ENCODE measurements at places on chromosomes 6 and 20.

DNA sequence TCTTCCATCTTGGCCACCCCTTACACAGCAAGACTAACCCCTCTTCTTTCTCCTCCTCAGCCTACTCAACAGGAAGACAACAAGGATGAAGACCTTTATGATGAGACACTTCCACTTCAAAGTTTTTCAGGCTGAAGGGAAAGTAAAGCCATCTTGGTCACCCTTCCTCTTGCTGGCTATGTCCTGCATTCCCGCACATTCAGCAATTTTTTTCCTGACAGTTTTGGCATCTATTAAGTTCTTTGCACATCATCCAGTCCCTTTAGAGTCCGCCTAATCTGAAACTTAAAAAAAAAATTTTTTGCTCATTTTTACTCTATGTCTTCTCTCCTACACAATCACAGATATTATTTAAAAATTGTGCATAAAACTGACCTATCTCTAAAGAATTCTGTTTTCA is 493.4 kb downstream of the LMBRD1 start:
- DNase-seq, result no peak

GRCh38 chr6:89840538-89840937 is 10.9 kb downstream of the CASP8AP2 start:
- DNase-seq, result no peak

DNA sequence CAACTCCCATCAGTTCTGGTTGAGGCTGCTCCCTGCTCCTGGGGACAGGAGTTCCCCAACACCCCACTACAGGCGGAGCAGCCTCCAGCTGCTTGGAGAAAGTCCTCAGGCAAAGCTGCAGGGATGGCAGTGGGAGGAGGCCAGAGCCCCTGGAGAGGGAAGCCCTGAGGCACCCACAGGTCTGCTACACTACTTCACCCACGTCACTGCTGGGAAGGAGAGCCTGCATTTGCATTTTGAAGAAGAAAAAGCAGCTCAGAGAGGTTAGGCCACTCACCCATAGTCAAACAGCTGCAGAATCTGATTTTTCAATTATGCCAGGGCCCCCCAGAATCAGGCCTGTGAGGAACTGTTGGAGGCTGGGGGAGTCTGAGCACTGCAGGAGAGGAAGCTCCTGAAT is 17.2 kb downstream of the BFSP1 start:
- no peak for DNase-seq

- no peak for DNase-seq
Observed at GRCh38 chr6:80566361-80566760, 459.9 kb downstream of the BCKDHB start.

- no peak for DNase-seq
Observed at GRCh38 chr20:1062334-1063010, 55.9 kb upstream of the PSMF1 start.

DNA sequence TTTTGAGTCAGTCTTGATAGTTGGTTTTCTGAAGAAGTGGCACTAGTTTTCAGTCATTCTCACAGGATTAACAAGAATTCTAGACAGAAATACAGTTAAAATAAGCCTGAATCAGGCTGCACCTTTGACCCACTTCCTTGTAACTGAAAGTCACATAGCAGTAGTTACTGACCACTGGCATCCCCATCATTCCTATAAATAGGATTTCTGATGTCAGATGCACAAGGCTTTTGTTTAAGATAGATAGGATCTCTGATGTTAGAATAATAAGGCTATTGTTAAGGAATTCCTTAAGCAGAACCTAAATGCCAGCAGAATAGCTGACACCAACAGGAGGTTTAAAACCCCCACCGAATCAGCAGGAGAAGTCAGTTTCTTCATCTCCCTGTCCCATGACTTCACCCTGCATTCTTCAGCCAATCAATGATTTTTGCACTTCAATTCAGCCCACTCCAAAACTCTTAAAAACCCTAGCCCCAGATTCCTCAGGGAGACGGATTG is 30.6 kb upstream of the ZBTB24 start:
- no peak for DNase-seq

- no peak for DNase-seq
Observed at GRCh38 chr6:37965964-37966676, 146.6 kb downstream of the ZFAND3 start.

- DNase-seq, result no peak
Observed at GRCh38 chr20:15843777-15844176, 729.5 kb downstream of the KIF16B start.

DNA sequence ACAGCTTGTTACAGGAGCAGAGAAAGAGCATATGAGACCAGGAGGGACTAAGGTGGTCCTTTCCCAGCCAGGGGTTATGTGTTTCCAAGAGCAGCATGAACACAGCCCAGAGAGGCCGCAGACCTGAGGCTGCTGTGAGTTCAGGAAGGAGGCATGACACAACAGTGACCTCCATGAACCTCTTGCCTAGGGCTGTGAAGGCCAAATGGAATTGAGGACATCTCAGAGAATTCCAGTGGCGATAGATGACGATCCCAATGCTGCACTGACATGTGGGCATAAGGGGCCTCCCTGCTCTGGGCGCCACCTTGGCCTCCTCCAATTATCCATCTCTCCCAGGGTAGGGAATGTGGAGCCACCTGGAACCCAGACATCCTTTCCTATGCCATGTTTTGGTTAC is 79.9 kb upstream of the FUCA2 start:
- no peak for DNase-seq

- DNase-seq, result no peak
Observed at GRCh38 chr20:14691994-14692393, 354.6 kb upstream of the FLRT3 start.

DNA sequence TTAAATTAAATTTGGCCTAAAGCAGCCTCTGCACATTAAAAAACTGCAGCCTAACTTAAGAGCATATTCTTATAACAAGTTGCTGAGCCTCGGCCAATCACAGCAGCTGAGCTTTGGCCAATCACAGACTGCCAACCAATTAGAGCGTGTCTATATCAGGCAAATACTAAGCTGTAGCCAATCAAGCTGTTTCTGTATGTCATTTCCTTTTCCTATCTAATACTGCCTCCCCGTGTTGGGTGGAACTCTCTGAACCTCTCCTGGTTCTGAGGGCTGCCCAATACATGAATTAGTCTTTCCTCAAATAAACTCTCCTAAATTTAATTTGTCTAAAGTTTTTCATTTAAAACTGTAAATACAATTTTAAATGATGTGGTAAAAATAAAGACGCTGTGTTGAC is 3.9 kb upstream of the TMEM244 start:
- no peak for DNase-seq

GRCh38 chr6:5111626-5112025 is 26.5 kb downstream of the PPP1R3G start:
- DNase-seq, result no peak

- peak; percentile 53 for DNase-seq
Observed at GRCh38 chr6:149482545-149483333, 2.1 kb downstream of the ZC3H12D start.

DNA sequence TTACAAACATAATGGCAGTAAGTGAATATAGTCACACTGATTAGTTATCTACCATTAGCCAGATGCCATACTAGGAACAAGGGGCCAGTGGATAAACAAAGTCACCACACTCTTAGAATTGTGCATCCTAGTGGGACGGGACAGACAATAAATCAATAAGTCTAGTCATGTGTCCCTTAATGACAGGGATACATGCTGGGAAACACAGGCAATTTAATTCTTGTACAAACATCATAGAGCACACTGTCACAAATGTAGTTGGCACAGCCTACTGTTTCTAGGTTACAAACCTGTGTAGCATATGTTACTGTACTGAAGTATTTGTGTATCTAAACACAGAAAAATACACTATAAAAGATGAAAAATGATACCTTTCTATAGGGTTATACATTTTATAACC is 123.0 kb upstream of the FAM184A start:
- no peak for DNase-seq

GRCh38 chr6:159963111-159963510 is 5.8 kb upstream of the IGF2R start:
- no peak for DNase-seq

DNA sequence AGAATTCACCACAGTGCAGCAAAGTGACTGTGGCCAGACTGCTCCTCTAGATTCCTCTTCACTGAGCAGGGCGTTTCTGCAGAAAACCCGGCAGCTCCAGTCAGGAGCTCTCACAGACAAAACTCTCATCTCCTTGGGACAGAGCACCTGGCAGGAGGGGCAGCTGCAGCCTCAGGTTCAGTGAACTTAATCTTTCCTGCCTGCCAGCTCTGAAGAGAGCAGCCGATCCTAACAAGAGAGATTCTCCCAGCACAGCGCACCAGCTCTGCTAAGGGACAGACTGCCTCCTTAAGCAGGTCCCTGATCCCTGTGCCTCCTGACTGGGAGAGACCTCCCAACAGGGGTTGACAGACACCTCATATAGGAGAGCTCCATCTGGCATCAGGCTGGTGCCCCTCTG is 1065.5 kb downstream of the GRIK2 start:
- DNase-seq, result no peak

DNA sequence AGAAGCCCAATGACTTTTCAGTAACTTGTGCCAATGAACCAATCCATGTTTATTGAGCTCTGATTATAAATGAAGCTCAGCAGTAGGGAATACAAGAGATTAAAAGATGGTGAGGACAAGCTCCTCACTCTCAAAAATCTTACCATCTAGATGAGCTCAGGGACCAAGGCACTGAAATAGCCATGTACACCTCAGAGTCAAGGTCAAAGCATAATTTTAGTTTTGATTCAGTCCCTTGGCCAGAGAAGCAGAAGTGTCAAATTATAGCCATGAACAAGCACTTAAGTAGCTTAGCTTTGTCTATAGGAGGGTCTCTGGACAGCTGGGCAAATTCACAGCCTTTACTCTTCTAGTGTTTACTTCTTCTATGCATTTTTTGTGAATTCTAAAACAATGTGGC is 131.0 kb upstream of the DTNBP1 start:
- no peak for DNase-seq

DNA sequence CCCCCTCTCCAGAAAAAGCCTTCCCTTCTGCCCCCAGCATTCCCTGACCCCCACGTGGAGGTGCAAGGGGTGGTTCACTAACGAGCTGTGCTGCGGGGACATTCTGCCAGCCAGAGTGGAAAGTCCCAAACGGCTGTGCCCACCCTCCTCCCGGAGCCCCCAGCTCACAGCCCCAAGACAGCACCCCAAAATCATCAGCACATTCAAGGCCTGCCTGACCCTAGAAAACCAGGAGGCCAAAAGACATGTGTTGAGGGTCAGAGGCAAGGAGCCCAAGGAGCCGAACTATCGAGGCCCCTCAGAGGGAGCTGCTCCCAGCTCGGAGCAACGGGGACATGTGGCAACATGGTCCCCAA is 197.9 kb downstream of the PREX1 start:
- DNase-seq, result no peak

DNA sequence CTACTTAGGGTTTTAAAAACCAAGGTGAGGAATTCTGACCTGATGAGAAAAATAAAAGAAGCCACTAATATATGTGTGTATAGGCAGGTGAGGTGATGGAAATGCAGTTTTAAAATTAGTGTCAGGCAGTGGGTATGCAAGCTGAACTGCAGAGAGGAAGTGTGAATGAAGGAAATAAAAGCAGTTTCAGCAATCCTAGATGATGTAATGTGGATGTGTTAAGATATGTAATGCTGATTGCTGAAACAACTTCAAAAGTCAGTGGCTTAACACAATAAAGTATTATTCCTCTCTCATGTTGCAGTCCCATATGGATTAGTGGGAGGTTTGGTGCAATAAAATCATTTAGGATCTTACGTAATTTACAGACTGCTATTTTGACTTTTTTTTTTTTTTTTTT is 119.9 kb upstream of the ASCC3 start:
- no peak for DNase-seq

DNA sequence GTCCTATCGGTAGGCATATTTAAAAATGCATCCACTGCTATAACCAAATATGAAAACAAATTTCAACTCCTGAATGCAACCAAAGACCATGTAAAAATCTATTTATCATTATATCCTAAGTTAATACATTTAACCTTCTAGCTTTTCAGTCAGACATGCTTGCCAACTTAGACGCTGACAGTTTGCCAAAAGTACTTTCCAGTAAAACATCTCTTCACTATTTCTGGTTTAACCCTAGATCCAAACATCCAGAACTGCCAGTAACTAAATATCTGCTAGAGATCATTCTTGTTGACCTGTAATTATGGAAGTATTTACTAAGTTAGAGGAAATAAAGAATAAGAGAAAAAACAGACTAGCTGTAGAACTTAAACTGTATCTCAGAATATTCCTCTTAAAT is 210.2 kb upstream of the THEMIS start:
- DNase-seq, result no peak

DNA sequence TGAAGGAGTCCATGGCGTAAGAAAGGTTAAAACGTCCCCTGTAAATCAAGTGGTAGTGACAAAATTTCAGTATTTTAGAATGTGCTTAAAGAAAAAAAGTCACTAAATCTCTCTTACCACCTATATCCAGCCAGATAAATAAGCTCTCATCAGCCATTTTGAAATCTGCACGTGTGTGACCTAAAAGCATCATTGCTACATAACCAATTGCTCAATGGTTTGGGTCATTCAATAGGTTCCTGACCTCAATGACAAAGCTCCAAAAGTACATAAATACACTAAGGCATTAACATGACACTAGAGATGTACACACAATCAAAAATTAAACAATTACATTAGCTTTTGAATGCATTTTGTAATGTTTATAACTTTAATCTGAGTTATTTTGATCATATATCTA is 272.4 kb downstream of the GMDS start:
- no peak for DNase-seq
